ENCODE measurements at places on chromosomes 1 and 21.

GRCh38 chr1:50970931-50971582 is 1.0 kb downstream of the CDKN2C start:
- DNase-seq = no peak

DNA sequence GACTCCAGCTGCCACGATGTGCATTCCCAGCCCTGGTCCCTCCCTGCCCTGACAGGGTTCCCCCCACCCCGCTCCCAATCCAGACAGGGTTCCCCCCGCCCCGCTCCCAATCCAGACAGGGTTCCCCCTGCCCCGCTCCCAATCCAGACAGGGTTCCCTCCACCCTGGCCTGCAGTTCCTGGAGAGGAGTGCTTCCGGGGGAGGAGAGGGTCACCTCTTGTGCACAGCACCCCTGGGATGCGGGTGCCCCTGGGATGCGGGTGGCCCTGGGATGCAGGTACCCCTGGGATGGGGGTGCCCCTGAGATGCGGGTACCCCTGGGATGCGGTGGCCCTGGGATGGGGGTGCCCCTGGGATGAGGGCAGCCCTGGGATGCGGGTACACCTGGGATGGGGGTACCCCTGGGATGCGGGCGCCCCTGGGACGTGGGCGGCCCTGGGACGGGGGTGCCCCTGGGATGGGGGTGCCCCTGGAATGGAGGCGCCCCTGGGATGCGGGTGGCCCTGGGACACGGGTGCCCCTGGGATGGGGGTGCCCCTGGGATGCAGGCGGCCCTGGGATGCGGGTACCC is 36.7 kb upstream of the SLC19A1 start:
- DNase-seq = no peak

DNA sequence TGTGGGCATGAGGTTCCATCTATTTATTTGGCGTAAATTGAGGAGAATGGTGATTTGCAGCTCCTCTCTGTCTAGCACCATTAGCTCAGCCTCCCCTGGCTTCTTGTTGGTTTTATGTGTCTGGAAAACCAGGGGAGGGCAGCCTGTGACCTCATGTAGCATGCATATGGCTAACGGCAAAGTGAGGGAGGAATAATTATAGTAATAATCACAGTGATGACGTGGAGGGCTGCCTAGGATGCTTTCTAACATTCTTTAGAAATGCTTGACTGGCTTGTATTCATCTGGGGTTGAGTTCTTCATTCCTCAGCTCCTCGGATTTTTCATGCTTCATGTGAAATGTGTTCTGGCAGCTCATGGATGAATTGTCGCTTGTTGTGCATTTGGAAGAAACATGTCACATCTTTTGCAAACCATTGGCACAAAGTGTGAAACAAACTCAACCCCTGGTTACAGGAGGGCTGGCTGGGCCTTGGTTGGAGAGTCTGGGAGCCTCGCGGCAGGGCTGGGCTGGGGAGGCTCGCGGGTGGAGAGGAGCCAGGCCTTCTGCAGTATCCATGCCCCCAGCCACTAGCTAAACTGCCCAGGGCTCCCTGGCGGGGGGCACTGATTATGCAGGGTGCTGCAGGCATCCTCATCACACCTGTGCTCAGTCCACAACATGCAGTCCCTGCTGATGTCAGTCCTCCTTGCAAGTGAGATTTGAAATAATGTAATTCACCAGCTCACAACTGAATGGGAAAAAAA is 149.6 kb downstream of the DISC1 start:
- DNase-seq = no peak

DNA sequence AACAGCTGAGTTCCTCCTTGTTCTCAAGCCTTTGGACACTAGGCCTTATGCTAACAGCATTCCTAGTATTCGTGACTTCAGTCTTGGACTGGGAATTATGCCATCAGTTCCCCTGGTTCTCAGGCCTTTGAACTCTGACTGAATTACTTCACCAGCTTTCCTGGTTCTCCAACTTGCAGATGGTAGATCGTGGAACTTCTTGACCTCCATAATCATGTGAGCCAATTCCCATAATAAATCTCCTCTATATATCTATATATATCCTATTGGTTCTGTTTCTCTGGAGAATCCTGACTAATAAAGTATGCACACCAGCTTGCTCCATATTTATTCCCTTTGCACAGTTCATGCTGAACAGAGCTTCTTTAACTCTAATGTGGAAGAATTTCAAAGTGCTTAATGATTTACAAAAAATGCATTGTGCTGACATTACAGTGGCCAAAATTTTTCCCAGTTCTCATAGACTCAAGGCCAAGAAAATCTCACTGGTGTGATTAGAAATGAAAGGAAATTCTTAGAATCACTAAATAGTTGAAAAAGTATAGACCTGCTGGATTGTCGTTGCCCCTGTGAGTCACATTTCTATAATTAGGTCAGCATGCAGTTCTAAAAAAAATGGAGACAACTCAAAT is 462.9 kb upstream of the ADAMTS5 start:
- no peak for DNase-seq

DNA sequence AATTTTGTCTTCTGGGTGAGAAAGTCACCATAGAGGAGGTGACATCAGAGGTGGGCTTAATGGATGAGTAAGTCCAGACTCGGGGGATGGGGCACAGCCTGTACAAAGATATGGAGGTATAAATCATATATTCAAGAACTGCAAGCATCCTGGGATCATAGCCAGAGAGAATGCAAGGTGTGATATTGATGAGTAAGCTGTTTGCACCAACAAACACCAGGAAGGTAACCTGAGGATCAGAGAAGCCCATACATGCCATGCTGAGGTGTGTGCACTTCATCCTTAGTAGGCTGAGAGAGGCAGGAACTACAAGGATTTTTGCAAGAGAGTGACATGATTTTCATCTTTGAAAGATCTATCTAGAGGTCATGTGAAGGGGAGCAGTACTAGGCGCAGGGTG is 306.4 kb downstream of the HHAT start:
- DNase-seq = no peak

DNA sequence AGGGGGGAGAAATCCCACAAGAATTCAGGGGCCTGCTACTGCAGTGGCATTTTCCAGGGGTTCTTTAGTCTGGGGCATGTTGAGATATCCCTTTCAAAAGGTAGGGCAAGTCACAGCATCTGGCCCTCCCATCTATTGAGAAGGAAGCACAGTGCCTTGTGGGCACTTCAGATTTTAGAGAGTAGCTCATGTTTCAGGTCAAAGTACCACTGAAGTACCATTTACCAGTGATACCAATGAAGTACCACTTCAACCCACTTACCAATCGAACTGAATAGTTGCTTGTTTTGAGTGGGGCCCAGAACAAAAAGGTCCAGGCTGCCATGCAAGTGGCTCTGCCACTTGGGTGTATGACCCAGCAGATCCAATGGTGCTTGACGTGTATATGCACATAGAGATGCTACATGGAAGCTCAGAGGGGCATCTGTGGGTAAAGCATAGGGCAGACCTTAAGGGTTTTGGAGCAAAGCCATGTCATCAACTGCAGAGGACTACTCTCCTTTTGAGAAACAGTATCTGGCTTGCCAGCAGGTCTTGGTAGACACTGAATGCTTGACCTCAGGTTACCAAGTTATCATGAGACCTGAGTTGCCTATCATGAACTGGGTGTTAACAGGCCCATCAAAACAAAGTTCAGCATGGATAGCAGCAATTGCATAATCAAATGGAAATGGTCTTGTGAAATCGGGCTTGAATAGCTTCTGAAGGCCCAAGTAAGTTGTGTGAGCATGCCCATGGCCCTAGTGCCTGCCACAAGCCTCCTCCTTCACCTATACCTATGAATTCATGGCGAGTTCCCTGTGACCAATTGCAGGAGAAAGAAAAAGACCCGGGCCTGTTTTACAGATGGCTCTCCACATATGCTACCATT is 23.5 kb downstream of the PLA2G2D start:
- DNase-seq = peak; percentile 64

- no peak for DNase-seq
Measured at GRCh38 chr1:105793536-105794146, 1262.8 kb upstream of the PRMT6 start.

DNA sequence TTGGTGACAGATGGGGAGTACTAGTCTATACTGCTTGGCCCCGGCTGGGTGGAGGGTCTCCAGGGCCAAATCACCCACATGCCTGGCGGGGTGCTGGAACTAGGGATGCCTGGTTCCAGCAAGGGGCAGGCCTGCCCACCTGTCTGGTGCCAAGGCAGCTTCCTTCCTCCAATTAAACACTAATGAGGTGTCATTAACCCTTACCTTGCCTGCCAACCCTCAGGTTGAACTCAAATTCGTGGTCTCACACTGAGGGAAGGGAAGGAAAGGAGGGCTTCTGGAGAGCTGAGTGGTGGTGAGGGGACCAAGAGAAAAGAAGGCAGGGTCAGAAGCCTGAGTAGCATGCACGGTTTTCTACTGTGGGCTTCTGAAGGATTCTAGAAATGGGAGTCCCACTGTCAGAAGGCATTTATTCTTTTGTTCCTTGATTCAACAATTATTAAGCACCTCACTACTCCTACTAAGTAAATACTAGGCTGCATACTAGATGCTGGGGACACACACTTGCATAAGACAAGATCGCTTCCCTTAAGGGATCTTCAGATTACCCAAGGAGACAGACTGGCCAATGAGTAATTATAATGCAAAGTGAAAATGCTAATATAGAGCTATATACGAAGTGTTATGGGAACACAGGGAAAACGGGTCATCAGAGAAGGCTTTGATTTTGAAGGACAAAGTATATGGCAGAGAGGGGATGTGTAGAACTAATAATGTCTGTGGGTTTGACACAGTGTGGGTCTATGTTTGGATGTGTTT is 5.9 kb upstream of the EFNA3 start:
- no peak for DNase-seq

- DNase-seq = no peak
Measured at GRCh38 chr1:76835203-76835602, 32.1 kb upstream of the ST6GALNAC5 start.

- DNase-seq = no peak
Measured at GRCh38 chr1:44505210-44505993, 100.3 kb downstream of the RNF220 start.

DNA sequence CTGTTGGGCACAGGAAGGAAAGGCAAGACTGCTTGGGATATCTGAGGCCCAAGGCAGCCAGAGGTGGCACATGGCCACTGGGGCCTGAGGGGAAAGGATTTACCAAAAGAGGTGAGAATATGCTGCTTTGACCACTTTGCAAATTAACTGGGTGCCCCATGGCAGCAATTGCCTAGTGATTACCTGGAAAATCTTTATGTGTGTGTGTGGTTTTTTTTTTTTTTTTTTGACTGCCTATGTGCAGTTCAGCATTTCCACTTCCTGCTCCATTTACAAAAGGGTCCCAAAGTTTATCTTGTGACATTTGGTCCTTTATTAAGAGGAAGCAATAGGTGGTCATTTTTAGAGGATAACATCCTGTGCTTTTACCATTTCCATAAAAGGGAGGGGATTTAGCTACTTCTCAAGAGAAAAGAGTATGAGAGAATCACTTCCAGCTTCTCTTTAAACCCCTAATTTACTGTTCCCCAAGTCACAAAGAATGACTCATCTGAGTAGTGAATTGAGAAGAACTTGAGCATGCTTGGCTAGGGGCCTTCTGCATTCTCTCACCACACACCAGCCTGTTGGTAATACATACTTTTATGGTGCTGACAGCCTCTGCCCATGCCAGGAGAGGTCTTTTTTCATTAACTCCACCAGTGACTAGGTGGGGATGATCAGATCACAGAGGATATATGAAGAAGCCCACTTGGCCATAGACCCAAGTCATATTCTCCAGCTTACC is 52.1 kb downstream of the SYDE2 start:
- no peak for DNase-seq

GRCh38 chr21:40507978-40508377 is 339.0 kb downstream of the DSCAM start:
- no peak for DNase-seq

DNA sequence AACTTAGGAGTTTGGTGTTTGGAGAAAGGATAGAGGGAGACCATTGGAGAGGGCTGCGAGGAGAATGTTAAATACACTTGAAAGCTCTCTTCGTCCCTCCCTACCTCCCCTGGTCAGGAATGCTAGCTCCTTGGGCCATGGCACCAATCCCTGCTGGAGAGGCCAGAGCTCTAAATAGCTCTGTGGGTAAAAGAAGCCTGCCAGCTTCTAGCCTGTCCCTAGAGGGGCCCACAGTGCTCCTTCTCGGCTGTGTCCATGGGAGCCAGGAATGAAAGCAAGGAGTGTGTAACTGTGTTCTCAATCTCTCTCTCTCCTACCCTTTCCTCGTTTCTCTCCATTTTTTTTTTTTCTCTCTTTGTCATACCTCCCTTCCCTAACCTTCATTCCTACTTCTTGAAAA is at the start of gene CCDC190:
CCDC190 (minus strand) TSS at position 75 of the 400 bp plus-strand sequence. CDS start 1,529 bp downstream, outside the sequence.
- DNase-seq = no peak

DNA sequence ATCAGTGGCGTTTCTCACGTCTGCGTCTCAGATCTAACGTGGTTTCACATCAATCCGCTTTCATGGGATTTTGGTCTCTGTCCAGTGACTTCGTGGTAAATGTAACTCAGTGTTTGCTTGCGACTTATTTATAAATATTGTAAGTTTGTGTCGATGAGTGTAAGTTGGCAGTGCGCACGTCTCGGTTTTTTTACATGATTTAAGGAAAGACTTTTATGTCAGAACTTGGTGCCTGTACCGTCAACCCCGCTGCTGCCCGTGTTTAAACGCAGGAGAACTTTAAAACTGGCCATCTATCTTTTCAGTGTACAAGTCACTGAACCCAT is 1.5 kb downstream of the B3GALT6 start:
- no peak for DNase-seq

DNA sequence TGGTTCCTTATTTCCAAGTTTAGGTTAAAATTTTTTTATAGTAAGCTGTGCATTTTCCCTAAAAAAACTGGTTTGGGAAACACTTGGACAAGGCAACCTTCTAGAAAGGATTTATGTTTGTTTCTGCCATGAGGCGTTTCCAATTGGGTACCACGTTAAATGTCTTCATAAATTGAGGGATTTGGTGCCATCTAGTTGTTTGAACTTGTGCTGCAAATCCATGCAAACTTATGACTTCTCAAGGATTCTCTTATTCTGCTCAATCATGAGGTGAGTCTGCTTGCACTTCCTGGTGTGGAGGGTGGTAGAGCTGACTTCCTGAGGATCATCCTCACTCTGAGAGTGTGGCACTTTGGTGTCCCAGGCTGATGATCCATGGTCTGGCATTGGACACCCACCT is 123.3 kb downstream of the PCNX2 start:
- no peak for DNase-seq

GRCh38 chr1:222912730-222913129 is 97.9 kb downstream of the DISP1 start:
- DNase-seq = no peak

GRCh38 chr1:60255565-60255964 is 182.0 kb upstream of the C1orf87 start:
- no peak for DNase-seq

GRCh38 chr1:156895927-156896326 is 2.4 kb downstream of the PEAR1 start:
- no peak for DNase-seq

DNA sequence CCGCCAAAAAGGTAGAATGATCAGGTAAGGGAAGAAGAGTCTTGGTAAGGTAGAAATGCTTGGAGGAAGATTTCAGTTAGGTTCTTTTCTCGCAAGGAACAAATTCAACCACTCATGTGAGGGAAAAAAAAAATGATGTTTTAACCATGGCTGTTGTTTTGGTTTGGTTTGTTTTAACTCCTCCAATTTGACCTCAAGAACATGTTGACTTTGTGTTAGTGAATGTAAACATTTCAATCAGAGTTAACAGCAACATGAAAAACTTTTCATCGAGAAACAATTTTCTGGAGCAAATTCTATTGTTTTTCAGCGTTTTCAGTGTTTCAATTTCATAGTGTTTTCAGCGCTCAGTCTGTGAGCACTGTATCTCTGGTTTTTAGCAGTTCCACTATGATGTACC is 49.0 kb upstream of the PROX1 start:
- DNase-seq = no peak

All from NCI-H187 (cell line).